ENCODE measurements at places on chromosomes 4 and X.

DNA sequence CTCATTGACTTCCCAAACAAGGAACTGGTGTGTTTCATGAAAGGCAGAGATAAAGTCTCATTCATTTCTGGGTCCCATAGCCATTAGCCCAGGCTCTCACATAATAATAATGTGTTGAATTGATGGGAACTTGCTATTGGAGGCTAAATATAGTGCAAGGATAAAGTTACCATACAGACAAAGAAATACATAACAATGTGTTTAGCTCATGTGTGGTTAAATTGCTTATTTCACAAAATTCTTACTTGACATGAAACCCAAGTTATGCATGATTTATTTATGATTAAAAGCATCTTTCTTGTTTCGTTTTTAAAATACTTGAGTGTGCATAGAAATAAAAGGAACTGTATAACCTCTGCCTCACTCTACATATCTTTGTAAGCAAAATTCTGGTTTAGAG is 37.3 kb upstream of the LPAR4 start:
- DNase-seq: no peak

DNA sequence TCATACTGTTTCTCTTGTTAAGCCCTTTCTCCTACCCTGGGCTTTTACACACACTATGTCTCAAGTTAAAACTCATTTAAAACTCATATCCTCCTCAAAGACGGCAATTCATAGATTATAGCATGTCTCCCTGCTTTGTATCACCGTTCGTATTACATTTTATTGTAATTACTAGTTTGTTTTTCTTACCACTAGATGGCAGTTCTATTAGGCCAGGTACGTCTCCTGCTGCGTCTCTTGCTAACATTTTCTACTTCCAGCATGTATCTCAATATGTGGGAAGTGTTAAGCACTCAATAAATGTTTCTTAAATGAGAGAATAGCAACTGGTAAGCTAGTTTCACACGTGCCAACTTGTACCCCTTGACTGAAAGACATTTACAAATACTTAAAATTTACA is 450.3 kb upstream of the PCDH7 start:
- no peak for DNase-seq

DNA sequence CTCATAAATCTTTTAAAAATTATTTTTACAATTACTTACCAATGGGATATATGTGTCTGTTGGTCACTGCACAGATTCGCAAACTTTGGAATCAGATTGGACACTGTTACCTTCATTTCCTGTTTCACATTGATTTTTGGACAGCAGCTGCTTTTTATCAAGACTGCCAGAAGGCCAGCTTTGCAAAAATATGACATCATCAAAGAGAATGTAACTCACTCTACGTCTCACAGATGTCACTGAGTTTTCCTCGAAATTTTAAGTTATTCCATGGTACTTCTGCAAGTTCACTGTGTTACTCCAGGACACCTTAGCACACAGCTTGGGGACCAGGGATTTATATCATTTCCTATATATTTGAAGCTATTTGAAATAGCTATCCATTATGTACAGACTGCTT is 31.8 kb upstream of the MAGEB2 start:
- DNase-seq: no peak

- DNase-seq: no peak
These were observed 578.7 kb downstream of the BCOR start for GRCh38 chrX:39519030-39519488.

GRCh38 chr4:140156529-140157171 is 2.7 kb upstream of the MAML3 start:
- peak; percentile 65 for DNase-seq

DNA sequence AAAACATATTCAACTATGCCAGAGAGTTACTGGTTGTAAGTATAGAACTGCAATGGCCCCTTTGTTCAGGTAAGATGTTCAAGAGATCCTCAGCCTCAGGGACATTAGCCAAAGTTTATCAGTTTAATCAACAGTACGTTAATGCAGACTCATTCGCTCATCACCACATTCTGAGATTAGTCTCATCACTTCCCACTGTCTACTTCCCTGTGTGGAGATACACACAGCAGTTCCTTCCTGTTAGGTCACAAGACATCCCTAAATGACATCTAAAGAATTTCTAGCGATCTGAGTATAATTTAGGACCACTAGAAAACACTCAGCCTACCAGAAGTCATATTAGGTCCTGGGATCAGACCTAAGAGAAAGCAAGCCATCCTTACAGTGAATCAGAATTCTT is 10.4 kb downstream of the SLC10A7 start:
- no peak for DNase-seq

DNA sequence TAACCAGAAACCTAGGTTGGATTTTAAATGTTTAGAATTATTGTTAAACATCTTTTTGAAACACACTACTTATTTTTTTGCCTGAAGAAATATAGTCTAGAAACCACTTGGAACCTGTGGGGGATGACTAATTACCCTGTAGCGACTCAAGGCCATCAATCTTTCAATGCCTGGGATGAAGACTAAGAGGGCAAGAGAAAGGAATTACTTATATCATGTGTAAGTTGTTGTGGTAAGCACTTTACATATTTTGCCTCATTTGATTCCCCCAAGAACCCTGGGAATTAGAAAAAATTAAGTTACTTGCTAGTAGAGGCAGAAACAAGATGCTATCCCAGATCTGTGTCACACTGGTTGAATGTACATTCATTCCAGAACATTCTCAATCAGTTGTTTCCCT is 170.9 kb upstream of the GRIA3 start:
- DNase-seq: no peak

GRCh38 chr4:110532901-110533589 is 57.1 kb downstream of the ENPEP start:
- no peak for DNase-seq

- no peak for DNase-seq
These were observed 8.7 kb downstream of the WDFY3 start for GRCh38 chr4:84957514-84958420.

DNA sequence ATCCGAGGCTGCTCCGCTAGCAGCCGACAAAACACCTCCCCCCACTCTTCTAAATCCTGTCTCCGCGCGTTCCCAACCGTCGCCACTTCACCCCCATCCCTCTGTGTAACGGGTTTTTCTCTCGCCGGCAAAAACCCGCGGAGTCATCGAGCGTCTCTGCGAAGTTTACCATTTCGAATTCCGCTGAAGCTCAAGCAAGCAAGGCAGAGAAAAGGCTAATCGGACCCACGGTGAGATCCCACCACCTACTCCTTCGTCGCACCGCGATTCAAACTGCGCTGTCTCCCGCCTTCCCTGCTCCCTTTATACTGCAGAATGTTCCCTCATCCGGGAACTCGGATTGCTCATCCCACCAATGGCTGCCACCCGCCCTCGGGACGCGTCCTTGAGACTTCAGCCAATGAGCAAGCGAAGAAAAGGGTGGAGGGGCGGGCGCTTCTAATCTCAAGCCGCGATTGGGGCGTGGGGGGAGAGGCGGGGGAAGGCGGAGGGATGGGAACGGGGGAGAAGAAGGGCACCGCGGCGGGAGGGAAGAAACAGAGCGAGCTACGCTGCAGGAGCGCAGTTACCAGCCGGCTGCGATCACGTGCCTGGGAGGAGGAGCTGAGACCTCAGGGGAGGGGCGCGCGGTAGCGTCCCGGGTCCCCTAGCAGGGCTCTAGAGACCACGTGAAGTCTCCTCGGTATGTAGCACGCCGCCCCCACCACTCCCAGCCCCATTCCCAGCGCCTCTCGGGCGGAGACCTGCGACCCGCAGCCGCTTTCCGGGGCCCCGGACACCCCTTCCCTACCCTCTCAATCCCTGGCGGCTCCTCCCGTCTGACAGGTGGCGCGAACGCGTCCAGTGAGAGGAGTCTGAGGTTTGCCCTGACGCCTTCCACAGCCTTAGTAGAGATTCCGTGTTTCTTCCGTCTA is at the start of gene H2AZ1:
TSS of gene H2AZ1 (minus strand) at position 277 of the 914 bp plus-strand sequence. CDS start at position 172, 105 bp downstream.
- peak; percentile 97 for DNase-seq

DNA sequence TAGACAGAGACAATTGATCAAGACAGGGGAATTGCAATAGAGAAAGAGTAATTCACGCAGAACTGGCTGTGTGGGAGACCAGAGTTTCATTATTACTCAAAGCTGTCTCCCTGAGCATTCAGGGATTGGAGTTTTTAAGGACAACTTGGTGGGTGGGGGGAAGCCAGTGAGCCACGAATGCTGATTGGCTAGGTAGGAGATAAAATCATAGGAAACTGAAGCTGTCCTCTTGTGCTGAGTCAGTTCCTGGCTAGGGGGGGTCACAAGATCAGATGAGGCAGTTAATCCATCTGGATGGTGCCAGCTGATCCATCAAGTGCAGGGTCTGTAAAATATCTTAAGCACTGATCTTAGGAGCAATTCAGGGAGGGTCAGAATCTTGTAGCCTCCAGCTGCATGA is 358.6 kb downstream of the GPM6A start:
- no peak for DNase-seq

DNA sequence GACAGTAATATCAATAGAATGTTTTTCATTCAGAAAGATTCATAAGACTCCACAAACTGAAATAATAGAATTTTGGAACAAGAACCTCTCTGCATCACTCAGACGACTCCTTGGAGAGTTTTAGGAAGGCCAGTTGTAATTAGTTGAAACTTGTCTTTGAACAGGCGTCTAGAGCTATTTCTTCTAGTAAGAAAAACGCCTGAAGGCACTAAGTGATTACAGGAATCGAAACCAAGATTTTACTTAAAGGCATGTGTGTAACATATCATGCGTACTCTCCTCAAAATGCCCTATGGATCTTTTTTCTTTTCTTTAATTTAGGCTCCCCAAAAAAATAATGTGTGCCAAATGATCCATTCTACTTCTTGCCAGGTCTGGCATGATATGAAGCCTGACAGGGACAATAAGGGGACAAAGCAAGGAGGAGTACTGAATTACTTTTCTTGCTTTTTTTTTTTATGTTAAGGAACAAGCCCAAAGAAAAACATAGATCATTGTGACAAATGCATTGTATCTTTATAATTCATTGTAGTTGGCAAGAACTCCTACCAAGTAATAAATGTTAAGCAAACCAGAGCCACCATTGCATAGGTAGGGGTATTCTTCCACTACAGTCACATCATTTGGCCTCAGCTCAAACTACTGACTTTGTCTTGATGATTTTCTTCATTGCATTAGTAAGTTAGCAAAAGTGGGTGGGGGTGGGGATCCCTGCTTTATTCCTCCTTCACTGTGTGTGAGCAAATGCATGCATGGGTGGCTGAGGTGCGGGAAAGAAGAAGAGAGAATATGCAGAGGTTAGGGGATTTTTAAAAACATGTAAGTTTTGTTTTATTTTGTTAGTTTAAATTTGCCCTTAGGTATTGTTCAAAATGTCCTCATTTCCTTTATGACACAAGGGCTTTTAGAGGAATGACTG is 79.9 kb upstream of the ATOH1 start:
- DNase-seq: no peak

GRCh38 chr4:150573534-150573933 is 8.4 kb upstream of the MAB21L2 start:
- DNase-seq: no peak

DNA sequence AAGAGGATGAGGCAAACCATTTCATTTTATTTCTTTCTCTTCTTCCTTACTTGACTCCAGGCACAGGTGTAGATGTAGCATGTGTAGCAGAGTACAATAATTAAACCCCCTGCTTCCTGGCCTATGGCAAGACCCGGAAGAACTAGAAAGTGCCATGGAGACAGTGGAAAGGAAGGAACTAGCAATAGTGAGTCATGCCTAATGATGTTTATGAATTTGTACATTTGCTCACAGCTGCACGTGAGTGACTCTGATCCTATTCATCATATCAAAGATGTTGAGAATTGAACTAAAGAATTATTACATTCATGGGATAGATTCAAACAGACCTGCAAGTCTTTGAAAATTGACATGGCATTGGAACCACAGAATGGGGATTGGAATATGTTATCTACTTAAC is 2233.9 kb upstream of the TENM3 start:
- DNase-seq: no peak

DNA sequence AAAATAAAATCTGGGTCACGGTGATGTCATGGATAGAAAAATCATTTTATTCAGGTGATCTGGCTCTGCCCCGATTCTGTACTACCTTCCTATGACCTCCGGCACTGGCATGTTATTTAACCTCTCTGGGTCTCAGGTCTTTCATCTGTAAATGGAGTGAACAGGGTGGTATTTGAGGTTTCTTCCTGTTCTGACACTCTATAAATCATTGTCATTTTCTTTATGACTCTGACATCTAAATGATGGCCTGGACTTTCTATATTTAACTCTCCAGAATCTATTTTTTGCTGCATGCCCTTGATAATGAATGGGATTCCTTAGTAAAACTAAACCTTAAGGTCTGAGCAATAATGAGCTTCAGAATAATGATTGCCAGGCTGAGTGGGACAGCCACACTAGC is 422.0 kb upstream of the CNKSR2 start:
- DNase-seq: no peak

DNA sequence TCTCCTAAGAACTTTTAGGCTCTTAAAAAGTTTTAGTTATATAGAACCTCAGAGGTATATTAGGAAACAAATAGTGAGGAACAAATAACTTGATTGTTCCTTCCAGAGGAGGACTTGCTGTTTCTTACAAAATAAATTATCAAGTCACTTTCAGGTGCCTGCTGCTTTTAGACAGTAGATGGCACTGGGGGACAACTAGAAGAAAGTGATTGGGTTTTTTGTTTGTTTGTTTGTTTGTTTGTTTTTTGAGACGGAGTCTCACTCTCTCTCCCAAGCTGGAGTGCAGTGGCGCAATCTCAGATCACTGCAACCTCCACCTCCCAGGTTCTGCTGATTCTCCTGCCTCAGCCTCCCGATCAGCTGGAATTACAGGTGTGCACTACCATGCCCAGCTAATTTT is 35.4 kb upstream of the CDKL5 start:
- DNase-seq: no peak

GRCh38 chr4:184293552-184293951 is 75.9 kb upstream of the ENPP6 start:
- DNase-seq: no peak

- no peak for DNase-seq
These were observed 13.7 kb downstream of the GAB3 start for GRCh38 chrX:154737136-154737535.

- DNase-seq: peak; percentile 33
These were observed 8.7 kb downstream of the TIMP1 start for GRCh38 chrX:47590984-47591383.

DNA sequence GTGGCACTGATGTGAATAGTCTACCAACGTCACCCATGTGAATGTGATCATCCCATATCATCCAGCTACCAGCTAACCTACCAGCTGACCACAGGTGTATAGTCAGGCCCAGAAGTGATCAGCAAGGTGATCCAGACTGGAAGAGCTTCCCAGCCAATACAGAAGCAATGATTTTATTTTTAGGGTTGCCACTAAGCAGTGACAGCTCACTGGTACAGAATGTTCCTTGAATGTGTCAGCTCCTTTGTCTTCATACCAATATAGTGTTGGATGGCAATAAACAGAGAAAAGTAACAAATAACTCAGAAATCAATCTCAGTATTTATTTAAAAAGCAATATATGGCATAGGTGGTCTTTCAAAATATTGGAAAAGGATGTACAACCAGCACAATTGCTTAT is 361.8 kb upstream of the CPEB2 start:
- no peak for DNase-seq

GRCh38 chr4:152500800-152501434 is 35.0 kb downstream of the FBXW7 start:
- DNase-seq: no peak

- no peak for DNase-seq
These were observed 51.7 kb upstream of the PJA1 start for GRCh38 chrX:69216911-69217310.
